Aorta (tissue), 5 donors: ENCODE measurements at places on chromosomes 7 and 10. TPM values are rescaled to one million over a fixed set of nuclear protein-coding genes. Genes with fewer than 3 reads are reported as not detected.

MRLN gene
- 0.65 TPM for total RNA-seq

ATRNL1 gene
- total RNA-seq: 27.5 TPM

EPDR1 gene
- 39.0 TPM for total RNA-seq

LRIT1 gene
- not detected for total RNA-seq

PPRC1 gene
- total RNA-seq: 35.9 TPM

ENO4 gene
- total RNA-seq: not detected

FKBP6 gene
- not detected for total RNA-seq

SEMA3E gene
- total RNA-seq: 9.1 TPM

BICC1 gene
- total RNA-seq: 17.3 TPM

GRCh38 chr7:25279705-25280104, 51.4 kb upstream of the NPVF start:
- H3K27me3 ChIP-seq: no peaks in the 10 kb centered on the region
- no peak overlapping the region for H3K27ac ChIP-seq
- DNase-seq: no peak
- H3K36me3 ChIP-seq: no peaks in the 10 kb centered on the region
- no peak overlapping the region for H3K4me3 ChIP-seq

- no peak overlapping the region for H3K27ac ChIP-seq
- peaks cover 5% of the 10 kb centered on the region for H3K36me3 ChIP-seq
- no peak overlapping the region for H3K4me3 ChIP-seq
- no peaks in the 10 kb centered on the region for H3K27me3 ChIP-seq
Observed at GRCh38 chr7:99461221-99461620, 4.7 kb downstream of the ATP5MF start.

- DNase-seq: peak; percentile 51
- no peaks in the 10 kb centered on the region for H3K4me1 ChIP-seq
- no peaks in the 10 kb centered on the region for H3K27me3 ChIP-seq
- H3K4me3 ChIP-seq: no peak overlapping the region
- H3K27ac ChIP-seq: no peak overlapping the region
Observed at GRCh38 chr10:5938291-5938690, 39.1 kb downstream of the IL15RA start.

- no peaks in the 10 kb centered on the region for H3K36me3 ChIP-seq
- no peaks in the 10 kb centered on the region for H3K27me3 ChIP-seq
- H3K4me1 ChIP-seq: no peaks in the 10 kb centered on the region
- H3K4me3 ChIP-seq: no peak overlapping the region
- DNase-seq: no peak
- H3K27ac ChIP-seq: no peak overlapping the region
Observed at GRCh38 chr7:38744746-38745145, 113.6 kb upstream of the AMPH start.

DNA sequence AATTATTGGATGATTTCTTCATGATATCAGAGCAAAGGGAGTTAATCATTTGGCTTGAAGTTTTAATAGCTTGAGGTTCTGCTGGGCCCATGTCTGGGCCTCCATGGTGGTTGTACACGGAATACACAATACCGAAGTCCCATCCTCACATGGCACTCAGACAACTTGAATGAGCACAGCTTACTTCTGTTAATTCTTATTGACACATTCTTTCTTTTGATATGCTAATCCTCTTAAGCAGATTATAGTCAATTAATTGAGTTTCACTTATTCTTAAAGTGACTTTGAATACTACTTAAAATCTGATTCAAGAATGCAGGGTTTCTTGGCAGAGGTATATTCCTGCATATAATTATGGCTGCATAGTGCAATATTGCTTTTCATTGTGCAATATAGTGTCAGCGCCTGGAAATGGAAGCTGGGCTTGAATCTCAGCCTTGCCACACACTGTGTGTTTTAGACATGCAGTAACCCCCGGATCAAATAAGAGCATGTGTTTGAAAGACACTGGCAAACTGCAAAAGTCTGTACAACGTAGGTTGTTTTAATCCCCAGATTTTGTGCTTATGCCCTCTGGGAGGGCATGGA, 543.5 kb upstream of the ADARB2 start:
- H3K36me3 ChIP-seq: no peaks in the 10 kb centered on the region
- H3K4me1 ChIP-seq: no peaks in the 10 kb centered on the region
- H3K27me3 ChIP-seq: no peaks in the 10 kb centered on the region
- no peak for DNase-seq
- no peak overlapping the region for H3K27ac ChIP-seq
- no peak overlapping the region for H3K4me3 ChIP-seq

DNA sequence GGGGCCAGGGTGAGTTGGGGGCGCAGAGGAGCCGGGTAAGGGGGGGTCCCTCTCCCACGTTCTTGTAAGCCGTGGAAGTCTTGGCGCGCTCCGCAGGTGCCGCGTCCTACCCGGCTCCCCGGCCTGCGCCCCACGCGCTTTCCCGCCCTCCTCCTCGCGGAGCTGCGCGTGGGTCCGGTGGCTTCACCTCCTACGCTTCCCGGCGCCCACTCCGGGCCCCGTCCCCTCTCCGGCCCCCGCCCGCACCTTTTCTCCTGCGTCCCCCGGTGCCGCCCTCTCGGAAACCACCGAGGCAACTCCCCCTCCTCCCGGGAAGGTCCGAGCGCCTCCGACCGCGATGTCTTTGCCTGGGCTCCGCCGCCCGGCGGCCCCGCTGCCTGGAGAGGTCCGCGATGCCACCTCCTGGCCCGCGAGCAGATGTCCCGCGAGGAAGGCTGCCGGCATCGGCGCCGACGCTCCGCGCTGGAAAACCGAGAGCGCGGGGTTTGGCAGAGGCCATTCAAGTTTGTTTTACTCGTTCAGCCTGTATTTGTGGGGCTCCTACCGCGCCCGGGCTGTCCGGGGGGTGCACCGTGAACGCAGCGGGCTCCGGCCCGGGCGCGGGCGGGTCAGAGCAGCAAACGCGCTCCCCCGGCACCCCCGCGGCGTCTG, 2.4 kb upstream of the NKX6-2 start:
- no peaks in the 10 kb centered on the region for H3K4me1 ChIP-seq
- no peaks in the 10 kb centered on the region for H3K36me3 ChIP-seq
- no peak for DNase-seq
- no peak overlapping the region for H3K27ac ChIP-seq
- no peaks in the 10 kb centered on the region for H3K27me3 ChIP-seq

- DNase-seq: no peak
- H3K4me1 ChIP-seq: no peaks in the 10 kb centered on the region
- no peak overlapping the region for H3K4me3 ChIP-seq
- no peaks in the 10 kb centered on the region for H3K36me3 ChIP-seq
- H3K27me3 ChIP-seq: no peaks in the 10 kb centered on the region
Observed at GRCh38 chr10:21372651-21373410, 152.7 kb downstream of the SKIDA1 start.

GRCh38 chr10:119769886-119770285, 44.0 kb downstream of the INPP5F start:
- H3K27ac ChIP-seq: no peak overlapping the region
- no peaks in the 10 kb centered on the region for H3K4me1 ChIP-seq
- no peaks in the 10 kb centered on the region for H3K36me3 ChIP-seq
- H3K4me3 ChIP-seq: no peak overlapping the region
- H3K27me3 ChIP-seq: no peaks in the 10 kb centered on the region

- no peaks in the 10 kb centered on the region for H3K4me1 ChIP-seq
- no peak overlapping the region for H3K4me3 ChIP-seq
- DNase-seq: no peak
- H3K27me3 ChIP-seq: no peaks in the 10 kb centered on the region
Observed at GRCh38 chr10:70732569-70732968, 52.6 kb downstream of the TBATA start.

DNA sequence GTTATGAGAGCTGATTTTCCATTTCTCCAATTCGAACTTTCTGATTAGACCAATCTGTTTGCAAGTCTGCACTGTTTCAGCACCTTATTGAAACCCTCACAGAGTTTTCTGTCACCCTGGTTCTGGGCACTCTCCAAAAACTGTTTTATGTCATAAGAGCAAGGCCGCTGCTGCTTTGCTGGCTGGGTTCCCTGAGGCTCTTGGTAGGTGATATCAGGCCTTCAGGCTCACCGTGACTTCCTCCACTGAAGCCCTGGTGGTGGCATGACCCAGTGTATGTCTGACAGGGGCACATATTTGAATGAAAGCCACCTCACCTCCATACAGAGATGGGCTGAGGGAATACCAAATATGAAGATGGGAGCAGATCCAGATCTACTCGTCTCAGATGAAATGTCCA, 8.3 kb downstream of the RABGEF1 start:
- H3K36me3 ChIP-seq: no peaks in the 10 kb centered on the region
- H3K4me1 ChIP-seq: peaks cover 5% of the 10 kb centered on the region
- H3K27ac ChIP-seq: no peak overlapping the region
- H3K27me3 ChIP-seq: no peaks in the 10 kb centered on the region

DNA sequence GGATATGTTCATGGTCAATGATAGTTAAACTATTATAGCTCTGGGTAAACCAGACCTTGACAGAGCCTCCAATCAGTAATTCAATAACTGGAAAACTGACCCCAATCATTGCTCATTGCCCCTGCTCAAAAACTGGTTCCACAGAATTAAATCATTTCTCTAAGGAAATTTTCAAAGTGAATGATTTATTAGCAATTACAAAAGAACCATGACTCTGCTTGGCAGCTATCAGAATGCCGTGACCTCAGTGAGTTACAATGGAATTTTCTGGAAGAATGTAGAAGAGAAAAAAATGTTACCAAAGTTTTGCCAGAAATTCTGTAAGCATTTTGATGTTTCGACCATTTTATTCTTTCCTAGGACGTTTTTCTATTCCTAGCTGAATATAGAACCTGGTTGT, 106.8 kb upstream of the APBB1IP start:
- no peaks in the 10 kb centered on the region for H3K4me1 ChIP-seq
- no peaks in the 10 kb centered on the region for H3K36me3 ChIP-seq
- H3K27ac ChIP-seq: no peak overlapping the region
- no peaks in the 10 kb centered on the region for H3K27me3 ChIP-seq
- no peak overlapping the region for H3K4me3 ChIP-seq

GRCh38 chr7:3246127-3246526, 54.9 kb upstream of the SDK1 start:
- no peak overlapping the region for H3K27ac ChIP-seq
- H3K27me3 ChIP-seq: no peaks in the 10 kb centered on the region
- H3K36me3 ChIP-seq: no peaks in the 10 kb centered on the region
- H3K4me1 ChIP-seq: peaks cover 2% of the 10 kb centered on the region

DNA sequence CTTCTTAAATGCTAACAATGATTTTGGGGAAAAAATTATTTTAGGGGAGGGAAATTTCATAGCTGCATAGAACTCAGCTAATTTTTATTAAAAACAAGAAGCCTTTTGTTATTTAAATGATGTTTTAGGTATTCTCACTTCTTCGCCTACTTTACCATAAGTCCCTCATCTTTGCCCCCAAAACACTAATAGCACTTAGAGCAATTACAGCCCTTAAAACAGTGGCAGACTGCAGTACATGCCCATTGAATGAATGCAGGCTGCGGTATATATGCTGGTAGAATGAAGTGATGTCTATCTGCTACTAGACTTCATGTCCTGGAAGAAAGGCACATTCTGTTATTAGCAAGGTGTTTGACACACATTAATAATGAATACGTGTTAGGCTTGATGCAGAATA, 2.9 kb upstream of the SPAG6 start:
- DNase-seq: no peak
- no peaks in the 10 kb centered on the region for H3K27me3 ChIP-seq
- H3K27ac ChIP-seq: no peak overlapping the region
- H3K4me3 ChIP-seq: no peak overlapping the region

- H3K36me3 ChIP-seq: no peaks in the 10 kb centered on the region
- H3K27ac ChIP-seq: no peak overlapping the region
- H3K4me3 ChIP-seq: no peak overlapping the region
- H3K27me3 ChIP-seq: peaks cover 2% of the 10 kb centered on the region
- no peak for DNase-seq
Observed at GRCh38 chr7:49243521-49243920, 319.2 kb downstream of the CDC14C start.

DNA sequence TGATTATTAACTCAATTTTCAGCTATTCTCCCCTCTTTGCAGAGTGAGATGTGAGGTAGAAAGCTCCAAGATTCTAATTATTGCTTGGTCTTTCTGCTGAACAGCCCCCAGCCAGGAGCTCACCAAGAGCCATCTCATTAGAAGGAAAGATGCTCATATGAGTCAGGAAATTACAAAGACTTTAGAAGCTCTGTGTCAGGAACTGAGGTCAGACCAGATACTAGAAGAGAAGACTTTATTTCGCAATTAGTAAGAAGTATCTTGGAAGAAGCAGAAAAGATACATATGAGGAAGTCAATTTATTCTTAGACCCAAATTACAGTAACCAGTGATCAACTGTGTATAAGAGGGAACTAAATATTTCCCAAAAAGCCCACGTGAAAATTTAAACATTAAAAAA, 626.9 kb downstream of the ZWINT start:
- no peaks in the 10 kb centered on the region for H3K27me3 ChIP-seq
- H3K27ac ChIP-seq: no peak overlapping the region
- no peak for DNase-seq
- H3K4me3 ChIP-seq: no peak overlapping the region
- no peaks in the 10 kb centered on the region for H3K4me1 ChIP-seq
- no peaks in the 10 kb centered on the region for H3K36me3 ChIP-seq

DNA sequence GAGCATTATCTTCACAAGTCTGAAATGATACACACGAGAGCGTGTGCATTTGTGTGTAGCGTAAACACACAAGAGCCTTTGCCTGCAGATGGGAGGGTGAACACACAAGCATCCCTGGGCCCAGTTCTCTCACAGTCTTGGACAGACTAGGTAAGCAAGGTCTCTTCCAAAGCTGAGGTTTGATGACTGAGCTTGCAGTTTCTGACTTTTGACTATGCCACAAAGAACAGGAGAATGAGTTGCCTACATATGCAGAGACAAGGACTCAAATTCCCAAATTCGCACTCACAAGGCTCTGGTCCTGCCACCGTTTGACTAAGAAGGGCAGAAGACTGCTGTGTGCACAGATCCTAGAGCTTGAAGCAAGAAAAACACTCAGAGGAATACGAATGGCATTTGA, 55.8 kb downstream of the FAM53B start:
- H3K36me3 ChIP-seq: no peaks in the 10 kb centered on the region
- no peaks in the 10 kb centered on the region for H3K27me3 ChIP-seq
- H3K4me1 ChIP-seq: no peaks in the 10 kb centered on the region
- DNase-seq: no peak

GRCh38 chr7:15341817-15342216, 220.0 kb downstream of the AGMO start:
- no peaks in the 10 kb centered on the region for H3K4me1 ChIP-seq
- H3K27me3 ChIP-seq: no peaks in the 10 kb centered on the region
- no peaks in the 10 kb centered on the region for H3K36me3 ChIP-seq
- no peak overlapping the region for H3K27ac ChIP-seq

DNA sequence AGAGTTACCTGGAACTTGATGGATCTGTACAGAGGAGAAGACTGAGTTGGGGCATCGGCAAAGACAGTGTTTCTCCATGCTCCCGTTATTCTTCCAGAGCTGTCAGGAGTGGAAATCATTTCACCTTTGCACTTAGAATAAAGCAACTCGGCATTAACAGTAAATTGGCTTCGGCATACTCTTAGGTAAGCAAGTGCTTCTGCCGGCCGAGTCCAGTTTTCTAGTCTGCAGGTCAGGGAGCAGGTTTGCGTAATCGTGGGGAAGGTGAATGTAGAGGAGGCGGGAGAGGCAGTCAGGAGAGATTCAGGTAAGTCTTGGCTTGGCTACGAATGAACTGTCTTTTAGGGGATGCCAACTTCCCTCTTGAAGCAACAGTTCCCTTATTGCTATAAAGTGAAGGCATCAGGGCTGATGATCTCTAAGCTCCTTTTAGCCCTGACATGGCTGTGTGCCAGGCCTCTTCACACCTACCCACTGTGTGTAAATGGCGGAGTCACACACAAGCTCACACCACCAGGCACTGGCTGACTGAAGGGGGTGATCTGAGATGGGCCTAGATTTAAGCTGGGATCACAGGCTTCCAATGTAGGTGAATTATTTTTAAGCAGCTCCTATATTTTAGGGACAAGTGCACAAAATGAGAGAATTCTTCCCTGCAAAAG, 127.1 kb downstream of the GATA3 start:
- no peak for DNase-seq
- H3K27me3 ChIP-seq: no peaks in the 10 kb centered on the region
- no peaks in the 10 kb centered on the region for H3K4me1 ChIP-seq
- H3K4me3 ChIP-seq: no peak overlapping the region
- H3K27ac ChIP-seq: no peak overlapping the region
- no peaks in the 10 kb centered on the region for H3K36me3 ChIP-seq
